ENCODE measurements at places on chromosomes 6 and 20.

DNA sequence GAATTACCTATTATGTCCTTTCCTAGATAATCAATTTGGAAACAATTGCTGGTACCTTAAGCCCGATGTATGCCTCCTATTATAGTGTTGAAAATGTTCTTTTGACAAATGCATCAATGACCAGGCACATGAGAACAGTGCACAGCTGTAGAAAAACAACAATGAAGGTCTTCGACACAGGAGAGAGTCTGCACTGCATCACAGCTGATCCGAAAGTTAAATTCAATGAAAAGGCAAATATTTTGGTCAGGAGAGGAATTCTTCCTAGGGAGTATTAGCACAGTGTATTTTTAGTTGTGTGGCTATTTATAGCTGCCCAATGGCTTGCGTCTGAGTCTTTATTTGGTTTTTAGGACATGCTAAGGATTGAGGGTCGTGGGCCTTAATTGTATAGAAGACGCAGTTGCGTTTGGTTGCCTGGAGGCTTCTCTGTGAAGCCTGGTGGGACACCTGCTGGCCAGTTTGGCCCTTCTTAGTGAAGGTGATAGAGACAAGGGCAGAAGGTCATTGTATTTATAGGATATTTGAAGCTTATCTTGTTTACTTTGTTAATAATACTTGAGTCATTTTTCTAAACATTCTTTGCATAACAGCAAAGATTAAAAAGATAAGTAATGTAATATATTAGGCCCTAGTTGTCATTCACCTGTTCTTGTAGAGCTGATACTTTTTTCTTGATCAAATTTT is 72.3 kb downstream of the CDYL start:
- DNase-seq = peak; percentile 9

- DNase-seq = peak; percentile 94
These were observed 2.6 kb downstream of the TRAF3IP2 start for GRCh38 chr6:111603040-111603439.

DNA sequence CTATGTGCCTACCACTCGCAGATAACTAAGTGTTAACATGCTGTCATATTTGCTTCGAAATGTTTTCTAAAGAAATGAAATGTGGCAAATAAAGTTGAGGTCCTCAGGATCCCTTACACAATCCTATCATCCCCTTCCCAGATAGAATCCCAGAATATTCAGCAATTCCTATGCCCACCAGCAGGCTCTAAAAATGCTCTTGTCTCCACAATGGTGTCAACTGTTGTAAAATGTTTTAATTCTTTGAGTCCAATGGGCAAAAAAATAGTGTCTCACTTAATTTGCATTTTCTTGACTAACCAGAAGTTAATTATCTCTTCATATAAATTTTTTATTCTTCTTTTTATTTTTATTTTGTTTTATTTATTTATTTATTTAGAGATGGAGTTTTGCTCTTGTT is 103.9 kb upstream of the MAP7 start:
- DNase-seq = no peak

GRCh38 chr6:37171201-37171969 is 1.4 kb downstream of the PIM1 start:
- DNase-seq = peak; percentile 25

DNA sequence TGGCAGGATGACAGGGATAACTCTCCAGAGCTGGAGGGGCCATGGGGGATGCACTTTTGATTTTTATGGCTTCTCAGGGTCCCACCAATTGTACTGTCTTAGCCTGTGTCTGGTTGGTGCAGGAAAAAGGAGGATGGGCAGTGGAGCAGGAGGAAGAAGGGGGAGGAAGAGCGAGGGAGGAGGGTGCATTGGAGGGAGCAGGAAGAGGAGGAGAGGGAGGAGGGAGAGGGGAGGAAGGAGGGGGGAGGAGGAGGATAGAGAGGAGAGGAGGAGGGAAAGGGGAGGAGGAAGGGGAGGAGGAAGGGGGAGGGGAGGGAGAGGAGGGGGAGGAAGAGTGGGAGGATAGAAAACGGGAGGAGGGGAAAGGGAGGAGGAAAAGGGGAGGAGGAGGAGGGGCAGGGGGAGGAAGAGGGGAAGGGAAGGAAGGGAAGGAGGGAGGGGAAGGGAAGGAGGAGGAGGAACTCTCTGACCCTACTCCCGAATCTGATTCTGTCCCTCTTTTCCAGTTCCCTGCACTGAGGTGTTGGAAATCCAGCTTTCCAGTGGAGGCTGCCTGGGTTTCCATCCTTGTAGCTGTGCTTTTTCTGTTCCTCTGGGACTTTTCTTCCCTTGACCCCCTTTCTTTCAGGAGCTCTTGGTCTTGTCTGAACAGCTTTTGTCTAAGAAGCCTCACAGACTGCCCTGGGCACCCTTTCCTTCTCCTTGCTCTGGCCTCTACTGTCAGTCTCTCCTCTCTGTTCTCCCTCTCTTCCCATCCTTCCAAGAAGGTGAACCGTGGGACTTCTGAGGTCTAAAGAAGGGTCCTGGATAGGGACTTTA is 149.4 kb downstream of the DHX35 start:
- DNase-seq = no peak

DNA sequence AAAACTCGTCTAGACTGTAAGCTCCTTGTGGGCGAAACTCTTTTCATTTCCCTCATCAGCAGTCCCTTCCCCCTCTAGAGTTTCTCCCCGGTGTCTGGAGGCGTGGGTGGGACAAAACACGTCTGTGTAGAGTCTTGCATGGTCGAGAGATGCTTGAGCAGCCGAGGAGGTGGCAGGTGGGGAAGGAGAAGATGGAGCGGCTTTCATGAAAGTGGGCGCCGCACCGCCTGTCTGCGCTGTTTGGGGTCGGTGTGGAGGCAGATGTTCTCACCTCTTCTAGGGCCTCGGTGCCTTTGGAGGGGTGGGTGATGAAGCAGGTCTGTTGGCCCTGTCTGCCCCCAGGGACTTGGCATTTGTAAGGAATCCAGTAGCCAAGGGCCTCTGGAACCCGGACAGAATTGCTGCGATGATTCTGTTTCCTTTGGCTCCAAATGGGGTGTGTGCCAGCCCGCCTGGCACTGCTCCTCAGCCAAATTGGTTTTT is 1.2 kb downstream of the BRPF3 start:
- DNase-seq = no peak

- DNase-seq = no peak
These were observed 3.5 kb downstream of the GATA5 start for GRCh38 chr20:62472138-62472940.

DNA sequence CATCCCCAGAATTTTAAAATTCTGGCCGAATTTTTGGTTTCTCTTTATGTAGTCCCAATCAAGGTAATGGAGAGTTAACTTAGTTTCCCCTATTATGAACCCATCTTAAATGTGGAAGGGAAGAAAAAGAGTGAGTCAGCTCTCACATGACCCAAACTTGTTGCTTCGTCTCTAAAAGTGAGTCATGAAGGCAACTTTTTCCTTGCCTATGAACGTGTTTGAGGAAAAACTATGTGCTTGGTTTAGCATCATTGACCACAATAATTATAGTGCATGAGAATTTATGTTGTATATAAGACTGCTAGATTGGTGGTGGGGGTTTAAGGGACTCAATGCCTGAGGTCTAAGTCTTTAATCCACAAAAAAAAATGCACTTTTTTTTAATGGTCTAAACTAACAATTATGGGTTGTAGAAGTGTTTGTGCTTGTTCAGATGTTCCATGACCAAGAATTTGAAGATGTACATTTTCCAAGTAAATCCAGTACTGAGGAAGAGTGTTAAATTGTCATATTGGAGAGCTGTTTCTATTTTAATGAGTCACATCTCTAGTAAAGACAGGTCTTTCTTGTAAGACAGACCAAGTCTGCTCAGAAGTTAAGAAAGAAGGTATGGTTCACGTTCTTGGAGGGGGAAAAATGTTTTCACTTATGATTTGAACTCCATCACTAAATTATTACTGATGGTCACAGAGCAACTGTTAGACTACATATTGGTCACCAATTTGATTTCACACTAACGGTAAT is 409.9 kb upstream of the MARCKS start:
- DNase-seq = peak; percentile 51

DNA sequence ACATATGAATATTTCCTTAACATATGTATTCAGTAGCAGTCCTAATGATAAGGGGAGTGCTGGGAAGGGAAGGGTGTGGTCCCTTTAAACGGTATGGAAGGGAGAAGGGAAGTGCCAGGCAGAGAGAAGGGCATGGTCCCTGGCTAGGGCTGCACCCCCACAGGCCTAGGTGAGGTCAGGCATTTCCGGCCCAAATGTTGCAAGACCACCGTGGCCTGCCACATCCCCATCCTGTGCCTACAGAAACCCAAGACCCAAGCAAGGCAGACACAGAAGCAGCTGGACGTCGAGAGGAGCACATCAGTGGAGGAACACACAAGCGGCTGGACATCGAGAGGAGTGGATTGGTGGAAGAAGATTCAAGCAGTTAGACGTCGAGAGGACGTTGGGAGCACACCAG is 5.9 kb downstream of the RRAGD start:
- DNase-seq = no peak

- no peak for DNase-seq
These were observed 62.9 kb upstream of the ZNF217 start for GRCh38 chr20:53656293-53657202.

GRCh38 chr6:15061908-15062515 is 183.9 kb upstream of the JARID2 start:
- DNase-seq = no peak

- DNase-seq = peak; percentile 67
These were observed 22.8 kb upstream of the TAF4 start for GRCh38 chr20:62088258-62089127.

DNA sequence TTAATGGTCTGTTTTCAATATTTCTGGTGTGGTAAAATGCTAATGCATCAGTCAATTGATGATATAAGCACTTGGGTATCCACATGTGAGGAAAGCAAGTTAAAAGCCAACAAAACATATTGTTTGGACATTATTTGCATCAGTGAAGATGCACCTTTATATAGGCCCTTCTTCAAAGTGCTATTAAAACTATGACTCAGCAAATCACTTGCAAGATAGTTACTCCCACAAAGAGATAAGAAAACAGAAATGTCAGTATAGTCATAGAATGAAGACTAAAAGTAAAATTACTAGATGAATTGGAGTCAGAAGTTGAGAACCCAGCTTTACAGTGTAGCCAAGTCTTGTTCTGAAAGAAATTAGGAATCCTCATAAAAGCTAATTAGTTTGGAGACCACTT is 14.6 kb upstream of the GRM1 start:
- no peak for DNase-seq

- no peak for DNase-seq
These were observed 2.6 kb downstream of the NPEPL1 start for GRCh38 chr20:58695084-58695722.

DNA sequence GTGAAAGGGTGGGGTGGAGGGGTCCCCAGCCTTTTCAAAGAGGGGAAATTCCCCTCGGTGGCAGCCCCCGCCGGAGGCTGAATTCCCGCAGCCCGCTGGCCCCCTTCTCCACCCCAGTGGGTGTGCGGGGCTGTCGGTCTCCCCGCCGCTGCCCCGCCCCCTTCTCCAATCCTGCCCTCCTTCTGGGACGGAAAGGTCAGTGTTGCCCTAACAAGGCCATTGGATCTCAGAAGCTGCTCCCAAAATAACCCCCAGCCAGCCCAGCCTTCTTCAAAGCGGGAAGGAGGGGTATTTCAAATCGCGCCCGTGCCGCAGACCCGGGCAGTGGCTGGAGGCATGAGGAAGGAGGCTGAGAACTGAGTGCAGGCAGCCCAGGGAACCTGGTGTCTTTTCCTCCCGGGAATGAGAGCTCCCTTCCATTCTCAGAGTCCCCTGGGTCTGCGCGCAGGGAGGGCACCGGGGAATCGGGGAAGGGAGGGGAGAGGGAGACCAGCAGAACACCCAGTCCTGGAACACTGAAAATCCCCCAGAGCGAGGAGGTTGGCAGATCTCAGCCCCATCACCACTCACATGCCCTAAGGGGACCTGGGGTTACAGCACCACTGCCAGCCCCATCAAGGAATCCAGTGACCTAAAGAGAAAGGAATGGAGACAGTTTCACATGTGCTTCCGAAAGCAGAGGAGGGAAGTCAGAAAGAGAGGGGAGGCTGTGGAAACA is at the start of gene JPH2:
TSS of gene JPH2 (minus strand) at position 135 of the 718 bp plus-strand sequence. CDS start 483 bp downstream, outside the sequence.
- peak; percentile 95 for DNase-seq

DNA sequence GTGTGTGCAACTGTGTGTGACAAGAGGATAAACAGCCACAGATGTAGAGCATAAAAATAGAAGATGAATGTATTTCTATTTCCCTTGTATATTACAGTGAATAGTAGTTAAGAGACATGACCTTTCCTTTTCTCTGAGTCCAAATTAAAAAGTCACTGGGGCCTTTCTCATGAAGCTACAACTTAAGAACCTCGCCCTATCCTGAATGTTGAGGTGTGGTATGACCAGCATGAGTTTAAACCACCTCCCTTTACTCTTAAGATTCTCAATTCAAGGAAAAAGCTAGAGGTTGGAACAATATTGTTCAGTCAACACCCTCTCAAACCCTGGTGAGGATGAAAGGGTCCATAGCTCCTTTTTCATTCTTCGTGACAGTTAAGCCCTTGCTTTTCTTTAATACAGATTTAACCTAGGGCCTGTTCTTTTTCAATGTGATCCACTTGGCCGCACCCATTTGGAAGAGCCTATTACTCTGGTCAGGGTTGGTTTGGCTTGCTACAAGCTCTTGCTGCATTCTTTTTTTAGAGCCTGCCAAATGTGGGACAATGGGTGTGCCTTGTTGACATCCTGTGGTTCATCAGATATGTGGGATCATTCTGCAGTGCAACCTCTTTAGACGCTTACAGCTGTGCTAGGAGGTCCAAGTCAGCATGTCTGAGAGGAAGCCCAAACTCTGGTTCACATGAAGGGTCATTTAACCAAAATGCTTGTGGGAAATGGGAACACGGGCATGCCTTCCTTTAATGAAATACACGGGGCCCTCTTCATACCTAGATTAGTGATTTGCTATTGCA is 290.0 kb downstream of the HAO1 start:
- DNase-seq = peak; percentile 99

DNA sequence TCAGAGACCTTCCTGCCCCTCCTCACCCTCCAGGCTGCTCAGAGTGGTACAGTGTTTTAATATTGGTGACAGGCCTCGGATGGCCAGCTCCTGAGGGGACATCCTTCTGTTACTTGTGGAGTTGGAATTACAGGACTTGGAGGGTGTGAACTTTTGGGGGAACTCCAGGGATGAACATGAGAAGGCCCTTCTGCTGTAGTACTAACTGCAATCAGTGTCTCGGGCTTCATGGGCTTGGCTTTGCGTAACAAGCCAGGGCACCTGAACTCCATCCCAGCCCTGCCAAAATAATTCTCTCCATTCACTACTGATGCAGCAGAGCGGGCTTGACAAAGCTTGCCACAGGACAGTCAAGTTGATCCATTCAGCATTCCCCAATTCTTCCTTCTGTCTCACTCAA is 28.6 kb downstream of the SLC22A23 start:
- no peak for DNase-seq

DNA sequence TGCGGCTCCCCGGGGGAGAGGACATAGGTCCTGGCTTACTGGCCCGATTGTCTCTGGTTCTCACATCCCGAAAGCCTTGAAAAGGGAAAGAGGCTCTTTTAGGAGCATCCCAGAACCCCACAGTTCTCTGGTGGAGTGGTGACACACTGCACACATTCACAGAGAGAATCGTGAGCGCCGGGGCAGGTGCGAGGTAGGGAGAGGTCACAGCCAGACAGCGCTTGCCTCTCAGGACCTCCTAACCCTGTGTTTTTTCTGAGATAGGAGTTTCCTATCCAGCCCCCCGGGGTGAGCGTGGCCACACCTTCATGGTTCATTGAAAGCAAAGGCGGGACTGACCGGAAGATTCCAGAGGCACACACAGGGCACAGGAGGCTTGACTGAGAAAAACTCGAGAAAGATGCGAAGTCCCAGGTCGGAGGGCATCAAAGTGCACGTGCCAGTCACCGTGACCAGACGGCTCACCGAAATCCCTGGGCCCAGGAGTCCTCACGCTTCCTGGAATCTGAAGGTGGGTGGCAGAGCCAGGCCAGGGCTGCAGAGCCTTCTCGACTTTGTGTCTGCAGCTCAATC is 46.5 kb upstream of the FRMD1 start:
- no peak for DNase-seq

- DNase-seq = no peak
These were observed 55.6 kb upstream of the NEDD9 start for GRCh38 chr6:11288065-11288464.

Measured in myocyte (in vitro differentiated cells).